ENCODE measurements at places on chromosomes 7 and 10.

DNA sequence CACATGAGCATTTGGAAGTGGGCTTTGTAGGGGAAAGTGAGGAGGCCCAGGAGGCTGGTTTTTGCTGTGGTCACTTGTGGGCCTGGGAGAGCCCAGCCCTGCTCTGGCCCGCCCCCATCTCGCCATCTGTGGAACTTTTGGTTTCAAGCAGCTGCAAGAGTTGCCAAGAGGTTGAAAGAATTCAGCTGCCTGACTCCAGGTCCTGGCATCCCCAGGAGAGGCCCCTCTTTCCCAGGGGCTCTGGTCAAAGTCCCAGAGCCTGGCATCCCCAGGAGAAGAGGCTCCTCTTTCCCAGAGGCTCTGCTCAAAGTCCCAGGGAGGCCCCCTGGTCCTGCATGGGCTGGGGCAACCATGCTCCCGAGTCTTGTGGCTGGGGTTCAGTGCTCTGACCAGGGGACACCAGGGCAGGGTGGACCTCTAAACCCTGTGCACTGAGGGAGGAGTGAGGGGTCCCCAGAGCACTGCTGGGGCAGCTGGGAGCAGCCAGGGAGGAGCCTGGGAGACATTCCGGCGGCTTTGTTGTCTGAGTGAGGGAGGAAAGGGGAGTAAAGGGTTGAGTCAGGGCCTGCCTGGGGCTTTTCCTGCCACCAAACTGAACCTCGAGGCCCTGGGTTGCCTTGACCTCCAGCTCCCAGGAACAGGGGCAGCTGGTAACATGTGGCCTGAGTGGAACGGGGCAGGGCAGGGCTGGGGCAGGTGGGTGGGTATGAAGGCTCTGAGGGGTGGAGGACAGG is 27.7 kb upstream of the CSGALNACT2 start:
- DNase-seq = no peak

- no peak for DNase-seq
Measured at GRCh38 chr10:51246156-51246555, 171.9 kb downstream of the PRKG1 start.

GRCh38 chr7:16028103-16028502 is 341.6 kb upstream of the MEOX2 start:
- no peak for DNase-seq

GRCh38 chr10:70541736-70542564 is 60.6 kb downstream of the PRF1 start:
- DNase-seq = no peak

DNA sequence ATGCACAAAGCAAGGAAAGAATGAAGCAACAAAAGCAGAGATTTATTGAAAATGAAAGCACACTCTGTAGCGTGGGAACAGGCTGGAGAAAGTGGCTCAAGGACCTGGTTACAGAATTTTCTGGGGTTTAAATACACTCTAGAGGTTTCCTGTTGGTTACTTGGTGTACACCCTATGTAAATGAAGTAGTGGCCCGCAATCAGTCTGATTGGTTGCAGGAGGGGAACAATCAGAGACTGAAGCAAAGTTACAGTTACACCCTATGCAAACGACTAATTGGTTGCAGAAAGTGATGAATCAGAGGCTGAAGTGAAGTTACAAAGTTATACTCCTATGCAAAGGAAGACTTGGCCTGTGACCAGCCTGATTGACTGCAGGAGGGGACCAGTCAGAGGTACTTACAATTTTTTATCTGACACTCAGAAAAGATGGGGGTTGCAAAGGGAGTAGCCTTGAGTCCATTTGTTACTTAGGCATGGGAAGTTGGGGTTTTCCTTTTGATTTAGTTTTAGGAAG is 3.6 kb upstream of the MTPN start:
- peak; percentile 82 for DNase-seq

GRCh38 chr7:1758028-1758858 is 88.2 kb downstream of the ELFN1 start:
- no peak for DNase-seq

GRCh38 chr7:22885797-22886261 is 63.2 kb upstream of the TOMM7 start:
- peak; percentile 53 for DNase-seq

GRCh38 chr7:16301291-16301690 is 120.0 kb downstream of the CRPPA start:
- no peak for DNase-seq

- DNase-seq = no peak
Measured at GRCh38 chr10:86644794-86645445, 9.4 kb upstream of the OPN4 start.

DNA sequence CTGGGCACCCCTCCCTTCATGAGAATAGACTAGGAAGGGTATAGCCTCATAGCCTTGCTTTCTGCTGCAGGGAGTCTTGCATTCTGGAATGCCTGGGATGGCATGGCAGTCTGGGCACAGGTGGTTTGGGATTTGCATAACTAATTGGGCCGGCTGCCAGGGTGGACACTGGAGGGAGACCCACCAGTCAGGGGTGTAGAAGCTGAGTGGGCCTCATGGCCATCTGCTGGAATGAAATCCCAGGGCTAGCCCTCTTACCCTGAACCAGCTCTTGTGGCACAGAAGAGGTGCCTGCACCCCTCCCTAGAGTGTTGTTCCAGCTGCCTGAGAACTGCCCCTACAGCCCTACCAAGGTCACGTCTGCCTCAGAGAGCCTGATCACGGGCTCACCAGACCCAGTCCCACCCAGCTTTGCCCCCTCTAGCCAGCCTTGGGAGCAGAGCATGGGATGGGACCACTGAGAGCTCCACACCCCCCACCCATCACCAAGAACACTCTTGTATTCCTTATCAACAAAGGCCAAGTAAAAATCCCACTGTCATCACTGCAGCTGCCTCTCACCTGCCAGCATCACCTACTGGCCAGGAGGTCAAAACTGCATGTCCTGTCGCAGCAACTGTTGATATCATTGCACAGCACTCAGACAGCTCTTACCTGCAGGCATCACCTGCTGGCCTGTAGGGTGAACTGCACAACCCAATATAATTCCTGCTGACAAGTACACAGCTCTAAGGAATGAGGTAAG is 148.9 kb downstream of the ZEB1 start:
- no peak for DNase-seq

DNA sequence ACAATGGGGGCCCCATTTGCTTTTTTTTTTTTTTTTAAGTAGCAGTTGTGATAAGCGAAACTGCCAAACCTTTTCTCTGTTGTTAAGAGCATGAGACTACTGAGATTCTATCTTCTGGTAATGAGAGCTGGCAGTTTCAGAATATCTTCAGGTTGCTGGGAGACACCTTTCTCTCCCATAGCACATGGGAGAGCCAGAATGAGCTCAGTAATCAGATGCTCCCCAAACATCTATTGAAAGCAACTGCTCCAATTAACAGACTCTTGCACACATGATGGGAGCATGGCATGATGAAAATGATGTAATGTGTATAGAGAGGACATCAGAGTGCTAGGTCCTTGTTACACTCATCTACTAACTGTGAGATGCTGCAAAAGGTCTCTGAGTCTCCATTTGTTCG is 18.8 kb downstream of the MYO3A start:
- DNase-seq = no peak

DNA sequence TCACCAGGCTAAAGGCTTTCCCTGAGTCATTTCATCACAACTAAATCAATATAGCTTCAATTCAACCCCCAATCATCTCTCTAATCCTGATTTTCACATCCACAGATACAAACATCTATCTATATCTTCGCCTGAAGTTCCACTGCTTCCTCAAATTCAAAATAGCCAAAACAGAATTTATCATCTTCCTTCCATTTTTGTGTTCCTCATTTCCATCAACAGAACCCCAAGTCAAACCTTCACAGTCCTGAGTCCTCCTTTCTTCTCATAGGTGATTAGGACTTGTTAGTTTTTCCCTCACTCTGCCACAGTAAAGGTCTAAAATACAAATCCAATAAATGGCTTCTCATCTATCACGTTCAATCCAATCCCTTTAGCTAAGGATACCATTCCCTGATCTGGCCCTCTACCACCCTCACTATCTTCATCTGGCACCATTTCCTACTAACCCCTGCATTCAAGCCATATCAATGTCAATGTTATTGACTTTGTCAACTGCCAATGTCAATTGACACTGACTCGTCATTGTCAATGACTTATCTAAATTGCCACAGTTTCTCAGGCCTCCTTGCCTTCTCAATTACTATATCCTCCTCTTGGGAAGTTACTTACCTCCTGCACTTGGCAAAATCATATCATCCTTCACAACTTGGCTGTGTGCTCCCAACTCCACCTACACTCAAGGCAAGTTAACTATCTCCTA is 2.6 kb downstream of the HYCC1 start:
- no peak for DNase-seq

DNA sequence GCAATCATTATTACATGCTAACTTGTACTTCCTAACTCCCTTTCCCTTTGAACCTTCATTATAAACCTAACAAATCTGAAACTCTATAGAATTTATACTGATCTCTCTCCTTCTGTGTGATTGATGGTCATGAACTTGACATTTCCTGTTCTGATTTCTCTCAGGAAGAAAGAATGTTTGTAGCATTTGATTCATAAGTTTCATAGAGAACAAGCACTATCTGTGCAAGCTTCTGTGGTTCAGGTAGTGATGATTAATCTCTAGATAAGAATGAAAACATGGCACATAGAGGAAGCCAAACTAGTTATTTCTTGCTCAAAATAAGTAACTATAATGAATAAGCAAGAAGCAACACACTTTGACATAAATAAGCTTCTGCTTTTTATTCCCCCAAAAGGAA is 34.2 kb downstream of the TFPI2 start:
- DNase-seq = no peak

GRCh38 chr7:18420748-18421147 is 74.8 kb upstream of the HDAC9 start:
- no peak for DNase-seq

- no peak for DNase-seq
Measured at GRCh38 chr7:153061910-153062528, 302.5 kb downstream of the ACTR3B start.

GRCh38 chr7:133510326-133511055 is 257.6 kb downstream of the EXOC4 start:
- DNase-seq = no peak

DNA sequence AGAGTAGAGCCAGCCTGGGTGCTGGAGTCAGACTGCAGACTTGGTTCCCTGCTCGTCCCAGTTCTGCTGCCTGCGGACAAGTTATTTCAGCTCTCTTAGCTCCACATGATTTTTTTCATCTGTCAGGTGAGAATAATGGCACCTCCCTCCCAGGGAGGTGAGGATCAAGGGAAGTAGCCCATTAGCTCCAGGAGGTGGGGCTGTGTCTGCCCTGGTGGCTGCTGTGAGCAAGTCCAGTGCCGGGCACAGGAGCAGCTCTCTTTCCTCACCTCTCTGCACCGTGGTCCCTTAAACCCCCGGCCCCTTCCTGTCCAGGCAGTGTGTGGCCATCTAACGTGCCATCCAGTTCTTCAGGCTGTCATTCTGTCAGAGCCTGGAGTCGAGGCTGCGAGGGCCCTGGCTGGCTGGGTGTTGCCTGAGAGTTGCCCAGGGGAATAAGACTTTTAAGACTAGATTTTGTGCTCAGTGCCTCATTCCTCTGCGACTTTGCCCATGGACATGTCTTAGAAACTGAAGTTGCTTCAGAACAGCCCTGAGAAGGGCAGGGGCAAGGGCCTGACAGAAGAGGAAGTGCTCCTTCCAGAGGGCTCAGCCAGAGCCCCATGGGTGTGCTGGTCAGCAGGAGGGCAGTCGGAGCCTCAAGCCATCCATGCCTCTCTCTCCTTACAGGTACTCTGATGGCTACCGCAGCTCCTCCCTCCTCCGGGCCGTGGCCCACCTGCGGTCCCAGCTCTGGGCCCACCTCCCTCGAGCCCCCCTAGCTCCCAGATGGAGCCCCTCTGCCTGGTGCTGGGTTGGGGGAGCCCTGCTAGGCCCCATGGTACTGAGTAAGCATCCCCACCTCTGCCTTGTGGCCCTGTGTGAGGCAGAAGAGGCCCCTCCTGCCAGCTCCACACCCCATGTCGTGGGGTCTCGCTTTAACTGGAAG is 5.0 kb downstream of the ABCB8 start:
- no peak for DNase-seq

DNA sequence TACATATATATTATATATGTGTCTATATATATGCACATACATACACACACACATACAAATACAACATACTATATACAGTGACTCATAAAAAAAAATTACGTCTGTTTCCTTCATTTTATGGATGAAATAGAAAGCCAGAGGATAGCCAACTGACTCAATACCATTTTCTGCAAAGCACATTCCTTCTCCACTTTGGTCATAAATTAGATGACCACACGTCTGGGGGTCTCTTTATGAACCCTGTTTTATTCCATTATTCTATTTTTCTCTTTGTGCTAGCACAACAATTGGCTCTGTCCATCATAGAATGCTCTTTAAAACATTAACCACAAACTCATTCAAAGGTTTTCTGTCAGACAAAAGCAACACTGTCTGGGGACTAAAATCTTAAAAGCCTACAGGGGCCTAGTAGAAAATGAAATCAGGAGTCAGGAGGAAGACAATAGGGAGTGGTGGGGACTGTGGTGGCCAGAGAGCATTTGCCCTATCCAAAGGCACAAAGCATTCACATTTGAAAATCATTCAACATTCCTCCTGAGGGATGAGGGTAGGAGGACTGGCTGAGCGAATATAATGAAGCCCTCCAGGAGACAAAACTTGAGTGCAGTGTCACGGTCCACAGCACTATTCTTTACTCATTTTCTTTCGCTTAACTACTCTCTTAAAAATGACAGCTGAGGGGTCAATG is 4.3 kb downstream of the CUBN start:
- DNase-seq = no peak

- peak; percentile 99 for DNase-seq
Measured at GRCh38 chr7:142808802-142809583, 38.2 kb downstream of the PRSS2 start.

DNA sequence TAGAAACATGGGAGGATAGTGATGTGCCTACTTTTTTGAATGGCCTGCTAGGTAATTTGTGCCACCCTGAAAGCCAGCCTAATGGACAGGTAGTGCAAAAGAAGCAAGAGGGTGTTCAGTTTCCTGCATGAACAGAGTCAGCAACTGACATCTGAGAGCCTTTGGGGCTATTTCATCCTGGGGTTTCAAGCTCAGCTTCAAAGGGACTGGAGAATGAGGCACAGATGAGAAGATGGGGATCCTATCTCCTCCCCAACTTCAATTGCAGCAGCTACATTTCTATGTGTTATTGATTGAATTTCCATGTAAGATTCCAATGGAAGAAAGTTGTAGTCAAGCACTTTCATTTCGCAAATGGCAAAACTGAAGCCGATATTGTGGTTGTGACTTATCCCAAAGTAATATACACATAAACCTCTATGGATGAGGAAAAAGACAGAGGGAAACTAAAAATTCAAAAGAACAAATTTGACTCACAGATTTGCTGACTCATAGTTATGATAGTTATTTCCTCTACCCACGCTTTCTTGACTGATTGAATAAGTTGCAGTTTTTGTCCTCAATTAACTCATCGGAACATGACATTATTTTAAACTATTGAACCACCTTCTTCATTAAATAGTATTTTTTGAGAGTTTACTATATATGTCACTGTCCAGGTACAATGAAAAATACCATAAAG is 42.6 kb upstream of the NRP1 start:
- no peak for DNase-seq

GRCh38 chr7:118104812-118105441 is 79.0 kb upstream of the LSM8 start:
- DNase-seq = no peak
